ENCODE measurements at places on chromosomes 16 and 17.

DNA sequence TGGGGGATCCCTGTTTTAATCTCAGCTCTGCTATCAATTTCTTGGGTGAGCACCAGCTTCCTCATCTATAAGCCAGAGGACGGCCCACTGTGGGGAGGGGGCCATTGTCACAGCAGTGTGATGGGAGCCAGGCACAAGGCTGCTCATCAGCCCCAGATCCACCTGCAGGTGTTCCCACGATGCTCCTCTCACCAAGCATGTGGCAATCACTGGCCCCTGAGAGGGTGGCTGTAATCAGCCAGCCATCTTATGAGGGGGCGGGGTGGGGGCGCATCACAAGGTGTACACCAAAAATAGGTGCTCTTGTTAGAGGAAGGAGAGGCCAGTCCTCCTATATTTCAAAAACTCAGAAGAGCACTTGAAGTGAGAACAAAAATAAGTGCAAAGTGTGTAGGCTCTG is 31.2 kb downstream of the HNF1B start:
- no peak for DNase-seq

GRCh38 chr17:6548578-6549330 is 7.6 kb downstream of the PITPNM3 start:
- no peak for DNase-seq

- no peak for DNase-seq
Measured at GRCh38 chr17:28295677-28296578, 23.1 kb upstream of the TMEM97 start.

DNA sequence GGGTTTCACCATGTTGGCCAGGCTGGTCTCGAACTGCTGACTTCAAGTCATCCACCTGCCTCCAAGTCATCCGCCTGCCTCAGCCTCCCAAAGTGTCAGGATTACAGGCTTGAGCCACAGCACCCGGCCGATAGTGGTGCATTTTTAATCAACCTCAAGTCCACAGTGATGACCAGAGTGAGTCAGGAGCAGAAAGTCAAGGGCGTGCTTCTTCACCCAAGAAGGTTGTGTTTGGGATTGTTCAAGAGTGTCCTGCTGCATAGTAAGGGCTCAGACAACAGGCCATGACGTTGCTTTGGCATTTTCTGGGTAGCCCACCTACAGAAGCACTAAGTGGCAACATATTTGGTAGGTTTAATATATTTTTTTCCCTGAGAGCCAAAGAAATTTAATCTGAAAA is 108.3 kb upstream of the FAM20A start:
- DNase-seq: no peak

- DNase-seq: no peak
Measured at GRCh38 chr17:50469208-50469605, 527 bp upstream of the CHAD start.

DNA sequence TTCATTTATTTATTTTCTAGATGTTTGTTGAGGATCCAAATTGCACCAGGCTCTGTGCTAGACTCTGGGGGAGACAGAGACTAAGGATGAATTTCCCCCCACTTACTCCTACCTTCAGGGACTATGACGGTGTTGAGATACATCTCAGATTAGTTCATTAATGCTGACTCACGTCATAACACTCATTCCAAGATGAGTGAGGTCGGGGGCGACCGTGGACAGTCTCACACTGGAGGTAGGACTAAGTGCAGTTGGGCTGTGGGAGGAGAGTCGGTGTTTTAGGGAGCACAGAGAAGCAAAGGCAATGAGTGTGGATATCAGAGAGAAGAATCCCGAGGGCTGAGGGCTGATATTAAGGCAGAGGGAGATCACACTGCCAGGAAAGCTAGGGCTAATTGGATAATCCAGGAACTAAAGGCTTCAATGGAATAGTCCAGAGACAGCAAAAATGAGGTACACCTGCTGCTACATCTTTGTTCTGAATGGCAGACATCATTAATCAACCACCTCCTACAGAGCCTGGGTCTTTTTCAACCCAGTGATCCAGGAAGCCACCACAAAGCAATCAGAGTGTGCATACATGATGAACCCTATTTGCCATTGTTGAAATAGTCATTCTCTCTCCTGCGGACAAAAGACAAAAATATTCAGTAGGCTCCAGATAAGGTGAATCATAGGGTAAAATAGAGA is 38.6 kb upstream of the CACNG4 start:
- no peak for DNase-seq

DNA sequence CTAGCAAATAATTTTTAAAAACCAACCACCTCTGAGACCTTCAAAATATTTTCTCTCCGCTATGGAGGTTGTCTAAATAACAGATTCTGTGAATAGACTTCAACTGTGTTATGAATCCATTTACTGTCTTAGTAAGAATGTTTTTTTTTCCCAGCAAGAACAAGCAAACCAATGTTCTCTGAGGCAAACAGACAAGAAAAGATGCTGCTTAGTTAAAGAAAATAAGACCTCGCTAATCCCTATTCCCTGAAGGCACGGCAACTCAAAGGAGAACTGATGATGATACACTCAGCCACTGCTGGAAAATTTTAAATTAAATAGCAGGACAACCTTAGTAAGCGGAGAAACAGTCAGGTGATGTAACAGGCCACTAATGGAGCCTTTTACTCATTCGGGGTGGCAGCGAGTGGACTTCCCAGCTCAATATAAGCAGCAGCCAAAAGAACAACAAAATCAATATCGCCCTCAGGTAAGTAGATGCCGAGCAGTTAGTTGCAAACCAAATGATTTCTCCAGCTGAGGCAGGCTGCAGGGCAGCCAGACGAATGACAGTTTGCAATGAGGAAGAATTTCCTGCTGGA is 81.8 kb downstream of the CPPED1 start:
- no peak for DNase-seq

GRCh38 chr17:19384723-19385391 is 2.1 kb downstream of the MFAP4 start:
- DNase-seq: peak; percentile 13

DNA sequence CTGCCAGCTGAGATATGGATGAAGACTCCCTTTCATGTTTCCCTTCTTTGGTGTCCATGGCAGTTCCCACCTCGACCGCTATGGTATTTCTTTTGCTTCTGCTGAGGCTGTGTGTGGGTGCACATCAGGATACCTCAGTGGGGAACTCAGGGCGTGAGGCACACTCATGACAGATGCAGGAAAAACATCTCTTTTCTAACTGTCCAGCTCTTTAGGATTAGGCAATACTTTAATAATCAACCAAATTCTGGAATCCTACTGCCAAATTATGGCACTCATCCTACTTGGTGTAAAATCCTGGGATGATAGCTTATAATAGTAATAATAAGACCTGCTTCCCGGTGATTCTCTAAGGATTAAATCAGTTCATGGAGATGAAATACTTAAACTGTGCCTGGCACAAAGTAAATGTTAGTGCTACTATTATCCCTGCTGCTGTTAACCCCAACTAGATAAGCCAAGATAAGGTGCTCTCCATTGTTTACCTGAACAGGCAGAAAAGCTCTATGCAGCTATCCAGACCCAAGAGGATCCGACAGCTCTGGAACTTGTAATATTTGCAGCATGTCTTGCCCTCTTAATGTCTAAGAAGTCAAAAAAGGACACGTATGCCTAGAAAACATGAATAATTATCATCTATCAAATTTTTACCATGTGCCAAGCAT is 543.3 kb downstream of the WWOX start:
- DNase-seq: no peak

- DNase-seq: no peak
Measured at GRCh38 chr16:55760310-55761001, 72.4 kb downstream of the CES1 start.

DNA sequence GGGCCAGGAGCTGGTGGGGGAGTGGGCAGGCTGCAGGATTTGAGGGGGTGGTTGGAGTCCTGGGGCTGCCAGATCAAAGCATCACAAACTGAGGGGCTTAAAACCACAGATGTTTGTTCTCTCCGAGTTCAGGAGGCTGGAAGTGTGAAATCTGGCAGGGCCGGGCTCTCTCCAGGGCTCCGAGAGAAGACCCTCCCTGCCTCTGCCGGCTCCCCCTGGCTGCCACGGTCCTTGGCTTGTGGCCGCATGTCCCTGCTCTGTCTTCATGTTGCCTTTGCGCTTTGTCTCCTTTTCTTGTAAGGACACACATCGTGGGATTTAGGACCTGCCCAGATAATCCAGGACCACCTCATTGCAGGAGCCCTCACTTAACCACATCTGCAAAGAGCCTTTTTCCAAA is 139.8 kb upstream of the GSE1 start:
- DNase-seq: no peak

DNA sequence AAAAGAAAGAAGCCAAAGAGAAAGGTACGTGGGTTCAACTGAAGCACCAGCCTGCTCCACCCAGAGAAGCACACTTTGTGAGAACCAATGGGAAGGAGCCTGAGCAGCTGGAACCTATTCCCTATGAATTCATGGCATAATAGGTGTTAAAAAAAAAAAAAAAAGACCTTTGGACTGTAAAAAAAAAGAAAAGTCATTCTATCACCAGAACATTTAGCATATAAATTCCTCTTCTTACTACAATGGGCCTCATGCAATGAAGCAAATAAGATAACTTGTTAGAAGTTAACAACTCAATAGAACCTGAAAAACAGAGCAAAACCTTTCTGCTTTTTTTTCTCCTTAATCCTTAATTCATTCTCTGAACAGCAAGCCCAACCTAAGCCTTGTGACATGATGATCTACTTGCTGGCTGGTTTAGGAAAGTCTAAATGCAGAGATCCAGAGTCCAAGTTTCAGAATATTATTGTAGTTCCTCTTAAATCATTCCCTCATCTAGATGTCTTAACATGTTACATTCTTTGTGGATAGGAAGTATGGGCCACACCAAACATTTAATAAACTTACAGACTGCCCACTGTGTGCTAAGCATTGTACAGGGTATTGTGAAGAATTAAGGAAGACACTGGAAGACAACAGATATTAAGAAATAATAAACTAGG is 45.4 kb downstream of the BRCA1 start:
- no peak for DNase-seq

DNA sequence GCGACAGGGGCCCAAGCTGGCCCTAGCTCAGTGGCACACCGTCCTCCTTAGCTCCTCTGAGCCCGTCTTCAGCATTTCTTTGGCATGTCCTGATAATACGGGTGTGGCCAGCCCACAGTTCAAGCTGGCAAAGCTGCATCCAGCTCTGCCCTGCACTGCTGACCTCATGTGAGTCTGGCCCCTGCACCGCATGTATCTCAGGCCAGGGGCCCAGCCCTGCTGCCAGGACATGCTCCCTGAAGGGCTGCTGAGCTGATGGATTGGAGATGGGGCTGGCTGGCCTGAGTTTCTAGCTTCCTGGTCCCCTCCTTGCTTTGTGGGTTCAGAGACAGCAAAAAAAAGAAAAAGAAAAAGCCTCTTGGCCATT is 2.4 kb downstream of the DOC2B start:
- no peak for DNase-seq

DNA sequence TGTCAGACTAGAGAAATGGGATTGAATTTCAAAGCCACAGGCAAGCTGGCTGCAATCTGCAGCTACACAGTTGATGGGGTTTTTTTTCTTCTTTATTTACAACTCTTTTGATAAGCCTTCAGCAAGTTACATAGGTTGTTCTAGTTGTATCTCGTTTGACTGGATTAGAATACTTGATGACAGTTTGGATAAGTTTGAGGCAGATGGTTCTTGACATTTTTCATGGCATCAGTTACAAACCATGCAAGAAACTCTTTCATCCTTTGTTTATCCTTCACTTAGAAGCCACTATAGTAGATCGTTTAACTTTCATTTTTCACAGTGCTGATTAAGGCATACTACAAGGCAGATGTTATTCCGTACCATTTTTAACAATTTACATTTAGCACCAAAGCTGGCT is 238.9 kb downstream of the TOX3 start:
- DNase-seq: no peak

GRCh38 chr16:9526791-9527190 is 435.3 kb downstream of the HAPSTR1 start:
- DNase-seq: no peak

GRCh38 chr17:65627108-65627507 is 65.7 kb upstream of the AXIN2 start:
- DNase-seq: no peak

GRCh38 chr16:23236983-23237382 is 54.4 kb downstream of the SCNN1G start:
- DNase-seq: no peak

DNA sequence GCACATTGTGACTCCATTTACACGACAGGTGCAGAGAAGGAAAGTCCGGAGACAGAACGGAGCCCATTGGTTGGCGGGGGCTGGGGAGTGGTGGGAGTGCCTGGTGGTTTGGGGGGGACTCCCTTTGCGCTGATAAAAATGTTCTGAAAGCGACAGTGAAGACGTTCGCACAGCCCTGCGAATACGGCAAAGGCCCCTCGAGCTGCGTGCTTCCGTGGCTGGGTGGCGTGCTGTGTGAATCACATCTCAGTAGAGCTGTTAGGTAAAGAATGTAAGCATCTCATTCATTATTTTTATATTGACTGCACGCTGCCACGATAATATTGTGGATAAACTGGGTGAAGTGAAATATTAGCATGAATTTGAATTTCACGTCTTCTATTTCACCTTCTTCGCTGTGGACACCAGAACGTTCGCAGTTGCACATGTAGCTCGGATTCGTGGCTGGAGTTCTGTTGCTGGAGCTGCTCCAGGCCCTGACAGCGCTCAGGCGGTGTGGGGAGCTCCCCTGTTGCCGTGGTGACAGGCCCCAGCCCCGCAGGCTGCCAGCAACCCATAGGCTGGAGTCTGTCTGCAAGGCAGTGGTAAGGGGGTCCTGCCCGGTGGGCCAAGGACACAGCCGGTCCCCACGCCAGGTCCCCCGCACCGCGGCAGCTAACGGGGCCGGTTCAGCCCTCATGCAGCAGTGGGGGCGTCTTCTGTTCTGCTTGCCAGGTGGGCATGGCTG is 44.6 kb downstream of the SOX8 start:
- DNase-seq: no peak

DNA sequence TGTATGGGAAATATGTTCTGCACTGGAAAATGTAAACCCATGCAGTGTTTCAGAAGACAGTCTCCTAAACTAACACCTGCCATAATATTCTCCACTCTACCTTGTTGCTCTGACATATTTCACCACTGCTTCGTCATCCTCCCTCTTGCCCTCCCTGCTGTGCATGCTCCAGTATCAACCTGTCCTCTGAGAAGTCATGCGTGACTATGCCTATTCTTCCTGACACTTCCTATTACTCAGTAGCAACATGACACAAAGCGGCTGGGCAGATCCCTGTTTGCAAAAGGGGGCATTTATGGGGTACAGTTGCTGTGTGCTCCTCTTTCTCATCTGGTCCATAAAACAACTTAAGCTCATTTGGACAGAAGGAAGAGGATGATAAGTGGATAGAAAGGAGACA is 805.6 kb upstream of the EEF2KMT start:
- DNase-seq: no peak

GRCh38 chr17:50053654-50053960 is 2.3 kb upstream of the ITGA3 start:
- no peak for DNase-seq

Measured in NAMALWA (cell line).